ENCODE measurements at places on chromosomes 4 and X.
A peak's percentile ranks its signal among the peaks of the same experiment; 100 is the strongest.

DNA sequence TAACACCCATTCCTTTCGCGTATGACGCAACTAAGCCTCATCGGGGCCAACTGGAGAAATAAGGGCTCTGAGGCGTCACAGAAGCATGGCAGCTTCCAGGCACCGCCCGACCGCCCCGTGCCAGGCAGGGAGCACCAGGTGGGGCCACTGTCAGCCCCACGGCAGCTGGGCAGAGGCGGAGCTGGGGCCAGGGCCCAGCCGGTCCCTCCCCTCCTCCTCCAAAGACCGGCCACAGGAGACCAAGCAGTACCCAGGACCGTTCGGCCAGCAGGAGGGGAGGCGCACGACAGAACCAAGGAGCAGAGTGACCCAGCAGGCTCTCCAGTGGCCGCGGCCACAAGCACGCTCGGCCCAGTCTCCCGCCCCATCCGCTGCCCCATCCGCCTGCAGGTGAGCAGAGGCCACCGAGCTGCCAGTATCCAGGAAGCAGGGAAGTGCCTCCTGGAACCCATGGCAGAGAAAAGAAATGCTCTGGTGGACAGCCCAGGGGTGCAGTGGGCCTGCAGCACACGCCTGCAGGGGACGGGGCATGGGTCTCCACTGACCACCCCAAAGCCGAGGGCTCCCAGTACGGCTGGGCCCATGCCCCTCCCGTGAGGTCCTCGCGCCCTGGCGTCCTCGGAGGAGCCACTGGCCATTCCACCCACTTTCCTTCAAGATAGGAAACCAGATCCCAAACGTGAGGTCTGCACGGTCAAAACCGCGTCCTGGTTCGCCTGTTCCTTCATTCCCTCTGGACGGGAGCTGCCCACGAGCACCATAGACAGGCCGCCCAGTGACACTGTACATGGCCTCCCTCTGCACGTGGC is 9.6 kb downstream of the CTBP1 start:
- DNase-seq: peak; percentile 32

GRCh38 chr4:15692602-15693001 is 10.3 kb upstream of the BST1 start:
- DNase-seq: no peak

- DNase-seq: no peak
Measured at GRCh38 chrX:12423346-12423745, 285.1 kb downstream of the FRMPD4 start.

DNA sequence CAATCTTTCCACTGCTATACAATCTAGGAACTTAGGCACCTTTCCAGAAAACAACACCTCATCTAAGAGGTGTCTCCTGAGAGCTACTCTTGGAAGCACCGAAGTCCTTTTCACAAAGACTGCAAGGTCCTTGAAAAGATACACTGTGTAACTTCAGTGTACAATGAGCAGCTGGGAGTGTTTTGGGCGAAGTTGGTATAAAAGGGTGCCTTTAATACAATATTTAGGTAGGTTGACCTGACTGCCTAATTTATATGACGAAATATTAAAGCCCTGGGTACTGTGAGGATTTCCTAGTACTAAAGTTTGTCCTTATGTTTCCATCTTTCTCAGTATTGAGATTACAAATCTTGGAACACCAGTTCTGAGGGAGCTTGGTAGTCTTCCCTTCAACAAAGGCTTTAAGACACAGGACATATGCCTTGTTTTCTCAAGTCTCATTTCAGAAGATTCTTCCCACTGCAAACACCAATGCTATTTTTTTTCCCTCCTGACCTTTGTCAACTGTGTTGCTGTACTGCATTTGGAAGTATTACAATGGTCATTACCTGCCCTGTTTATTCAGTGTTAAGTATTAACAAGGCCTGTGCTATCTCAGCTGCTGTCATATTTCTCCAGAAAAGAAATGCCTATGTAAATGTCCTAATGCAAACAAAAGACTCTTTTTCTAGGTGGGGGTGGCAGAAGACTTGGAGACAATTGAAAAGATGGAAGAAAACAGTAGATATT is 134.2 kb downstream of the MAML3 start:
- DNase-seq: no peak

GRCh38 chrX:68833855-68834331 is 5.1 kb downstream of the EFNB1 start:
- DNase-seq: no peak
